Activated effector memory CD4-positive, alpha-beta T cell treated with Interleukin-2 at 50 U/mL for 16 hours (primary cell): ENCODE measurements at places on chromosomes 4 and X.
A peak's percentile ranks its signal among the peaks of the same experiment; 100 is the strongest.

- DNase-seq = no peak
Measured at GRCh38 chrX:67289055-67289499, 254.7 kb upstream of the AR start.

GRCh38 chr4:154868414-154869194 is 87.5 kb downstream of the RBM46 start:
- DNase-seq = no peak

GRCh38 chr4:88341227-88342192 is 37.1 kb upstream of the HERC6 start:
- DNase-seq = no peak

GRCh38 chr4:57676394-57676793 is 566.2 kb upstream of the IGFBP7 start:
- DNase-seq = no peak

DNA sequence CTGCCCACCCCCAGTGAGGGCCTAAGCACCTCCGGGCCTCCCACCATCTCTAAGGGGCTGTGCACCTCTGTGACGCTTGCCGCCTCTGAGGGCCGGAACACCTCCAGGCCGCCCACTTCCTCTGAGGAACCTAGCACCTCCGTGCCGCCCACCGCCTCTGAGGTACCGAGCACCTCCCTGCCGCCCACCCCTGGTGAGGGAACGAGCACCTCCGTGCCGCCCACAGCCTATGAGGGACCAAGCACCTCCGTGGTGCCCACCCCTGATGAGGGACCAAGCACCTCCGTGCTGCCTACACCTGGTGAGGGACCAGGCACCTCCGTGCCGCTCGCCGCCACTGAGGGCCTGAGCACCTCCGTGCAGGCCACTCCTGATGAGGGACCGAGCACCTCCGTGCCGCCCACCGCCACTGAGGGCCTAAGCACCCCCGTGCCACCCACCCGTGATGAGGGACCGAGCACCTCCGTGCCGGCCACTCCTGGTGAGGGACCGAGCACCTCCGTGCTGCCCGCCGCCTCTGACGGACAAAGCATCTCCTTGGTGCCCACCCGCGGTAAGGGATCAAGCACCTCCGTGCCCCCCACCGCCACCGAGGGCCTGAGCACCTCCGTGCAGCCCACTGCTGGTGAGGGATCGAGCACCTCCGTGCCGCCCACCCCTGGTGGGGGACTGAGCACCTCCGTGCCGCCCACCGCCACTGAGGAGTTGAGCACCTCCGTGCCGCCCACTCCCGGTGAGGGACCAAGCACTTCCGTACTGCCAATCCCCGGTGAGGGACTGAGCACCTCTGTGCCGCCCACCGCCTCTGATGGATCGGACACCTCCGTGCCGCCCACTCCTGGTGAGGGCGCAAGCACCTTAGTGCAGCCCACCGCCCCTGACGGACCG is 977 bp downstream of the MAGEE1 start:
- peak; percentile 42 for DNase-seq

DNA sequence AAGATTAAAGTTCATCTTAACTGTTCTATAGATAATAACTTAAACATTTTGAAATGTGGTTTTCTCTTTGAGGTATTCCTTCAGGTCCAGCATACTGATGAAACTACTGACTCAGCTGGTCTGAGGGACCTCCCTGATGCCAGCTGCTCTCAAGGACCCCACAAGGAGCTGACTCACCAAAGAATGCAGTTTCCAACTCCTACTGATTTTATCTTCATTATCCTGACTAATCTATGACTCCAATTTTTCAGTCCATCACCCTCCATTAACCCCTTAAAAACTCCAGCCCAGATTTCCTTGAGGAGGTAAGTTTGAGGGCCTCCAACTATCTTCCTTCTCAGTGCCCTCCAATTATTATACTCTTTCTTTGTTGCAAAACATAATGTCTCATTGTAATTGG is 1.4 kb upstream of the UGT2B4 start:
- DNase-seq = no peak

GRCh38 chr4:174681723-174682300 is 147.2 kb downstream of the GLRA3 start:
- no peak for DNase-seq

DNA sequence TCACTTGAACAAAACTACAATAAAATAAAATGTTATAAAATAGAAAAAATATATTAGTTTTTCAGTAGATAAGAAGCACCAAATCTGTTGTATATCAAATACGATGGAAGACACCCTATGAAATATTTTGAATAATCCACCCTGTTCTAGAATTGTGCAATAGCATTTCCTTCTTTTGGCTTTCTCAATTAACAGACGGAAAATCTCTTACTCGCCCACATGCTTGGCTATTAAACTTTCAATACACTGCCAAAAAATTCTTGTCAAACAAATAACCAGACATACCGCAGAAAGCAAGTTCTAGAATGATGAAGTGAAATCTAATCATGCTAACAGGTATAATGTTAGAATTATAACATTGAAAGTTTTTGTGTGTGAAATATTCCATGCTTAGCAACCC is 671.6 kb upstream of the SLIT2 start:
- no peak for DNase-seq
